ENCODE measurements at places on chromosomes 11 and 22. TPM values are rescaled to one million over a fixed set of nuclear protein-coding genes. Genes with fewer than 3 reads are reported as not detected.

DNA sequence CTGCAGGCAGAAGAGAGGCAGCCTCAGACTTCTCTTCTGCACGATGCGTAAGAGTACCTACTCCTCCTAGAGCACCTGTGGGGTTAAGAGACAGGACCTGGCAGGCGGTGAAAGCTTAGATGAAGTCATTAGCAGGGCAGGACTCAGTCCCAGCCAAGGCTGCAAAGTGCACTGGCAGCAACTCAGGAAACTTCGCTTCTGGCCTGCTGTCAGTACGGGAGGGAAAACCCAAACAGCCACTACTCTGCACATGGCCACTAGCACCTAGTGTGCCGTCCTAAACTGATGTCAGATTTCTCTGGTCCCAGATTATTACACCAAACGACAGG, 8.8 kb upstream of the KLHL35 start:
- DNase-seq = no peak

GRCh38 chr11:45928535-45929215, 6.2 kb downstream of the LARGE2 start:
- DNase-seq = no peak

DNA sequence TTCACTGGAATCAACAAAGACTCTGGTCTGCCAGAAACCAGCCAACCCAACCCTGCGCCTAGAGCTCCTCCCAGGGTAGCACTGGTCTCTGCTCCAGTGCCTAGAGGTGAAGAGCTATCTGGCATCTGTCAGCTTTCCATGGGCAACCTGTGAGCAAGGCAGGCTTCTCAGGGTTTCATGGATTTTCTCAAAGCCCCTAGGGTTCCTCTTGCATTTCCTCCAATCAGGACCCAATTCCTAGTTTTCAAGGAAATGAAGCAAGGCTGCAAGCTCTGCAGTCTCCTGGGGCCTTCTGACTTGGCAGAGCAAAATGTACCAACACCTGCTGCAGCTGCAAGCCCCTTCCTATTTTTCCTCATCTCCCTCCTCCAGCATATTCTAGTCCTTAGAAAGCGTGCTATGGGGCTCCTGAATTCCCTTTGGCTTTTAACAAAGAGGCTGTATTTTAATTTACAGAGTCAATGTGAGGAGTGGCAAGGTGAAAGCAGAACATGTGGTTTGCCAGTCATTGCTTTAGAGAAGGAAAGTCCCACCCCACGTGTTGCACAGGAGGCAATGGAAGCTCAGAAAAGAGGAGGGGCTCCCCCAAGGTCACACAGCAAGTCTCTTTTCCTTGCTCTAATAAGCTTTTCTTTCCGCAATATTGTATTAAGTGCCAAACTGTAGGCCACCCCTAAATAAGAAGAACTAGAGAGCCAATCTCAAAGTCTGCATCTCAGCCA, 33.0 kb upstream of the RIC3 start:
- no peak for DNase-seq

- DNase-seq = no peak
Measured at GRCh38 chr11:12330485-12331231, 46.7 kb upstream of the PARVA start.

DNA sequence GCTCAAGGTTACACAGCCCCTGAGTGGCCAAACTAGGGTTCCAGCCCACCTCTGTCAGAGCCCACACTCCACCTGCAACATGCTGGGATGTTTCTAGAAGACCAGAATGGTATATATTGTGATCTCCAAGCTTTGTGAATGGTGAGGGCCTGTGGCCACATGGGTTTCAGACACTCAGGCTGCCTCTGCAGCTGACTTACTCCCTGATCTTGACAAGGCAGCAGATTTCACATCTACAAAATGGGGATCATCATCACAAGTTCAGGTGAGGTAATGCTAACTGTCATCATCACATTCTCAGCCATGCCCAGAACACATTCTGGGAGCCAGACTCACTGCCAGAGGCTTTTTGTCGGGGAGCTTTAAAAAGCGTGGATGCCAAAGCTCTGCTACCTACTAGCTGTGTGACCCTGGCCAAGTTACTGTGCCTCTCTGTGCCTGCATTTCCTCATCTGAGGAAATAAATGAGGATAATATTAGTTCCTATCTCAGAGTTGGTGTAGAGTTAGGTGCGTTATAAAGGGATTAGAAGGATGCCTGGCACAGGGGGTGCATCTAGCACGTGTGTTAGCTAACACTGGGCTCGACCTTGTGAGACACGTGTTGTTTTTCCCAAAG, 24.9 kb upstream of the WNT11 start:
- no peak for DNase-seq

- no peak for DNase-seq
Measured at GRCh38 chr22:17307566-17307965, 61.7 kb upstream of the CECR2 start.

DNA sequence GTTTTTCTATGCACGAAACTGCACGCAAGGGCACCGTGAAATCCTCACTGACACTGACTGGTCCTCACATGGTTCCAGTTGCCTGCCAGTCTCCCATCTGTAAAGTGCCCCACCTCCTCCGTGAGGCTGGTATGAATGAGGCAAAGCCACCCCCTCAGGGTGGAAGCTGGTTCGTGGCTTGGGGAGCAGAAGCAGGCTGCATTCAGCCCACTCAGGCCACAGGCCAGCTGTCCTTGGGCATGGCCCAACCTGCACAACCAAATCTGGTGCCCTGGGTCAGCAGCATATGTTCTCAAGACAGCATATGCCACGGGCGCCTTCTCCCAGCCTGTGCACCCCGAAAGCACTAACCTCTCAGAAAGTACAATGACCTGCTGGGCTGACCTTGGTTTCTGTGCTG, 29.3 kb downstream of the SERPINH1 start:
- no peak for DNase-seq

DNA sequence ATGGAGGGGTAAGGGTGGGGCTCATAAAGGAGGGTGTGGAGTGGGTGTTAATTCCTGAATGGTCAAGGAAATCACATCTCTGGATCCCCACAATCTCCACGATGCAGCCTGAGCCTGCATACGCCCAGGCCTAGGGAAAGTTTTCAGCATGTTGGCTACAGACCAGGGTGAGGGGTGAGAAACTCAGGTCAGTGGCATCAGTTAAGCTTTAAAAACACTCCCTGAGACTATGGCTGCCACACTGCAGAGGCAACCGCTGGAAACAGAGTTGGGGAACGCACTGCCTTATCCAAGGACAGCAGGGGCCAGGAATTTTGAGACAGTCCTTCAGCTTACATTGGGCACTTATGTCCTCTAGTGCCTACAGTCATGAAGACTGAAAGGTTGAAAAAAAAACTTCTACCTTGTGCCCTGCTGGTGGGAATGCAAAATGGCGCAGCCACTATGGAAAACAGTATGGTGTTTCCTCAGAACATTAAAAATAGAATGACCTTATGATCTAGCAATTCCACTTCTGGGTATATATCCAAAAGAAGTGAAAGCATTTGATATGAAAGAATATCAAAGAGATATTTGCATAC, 19.7 kb downstream of the DKK3 start:
- no peak for DNase-seq

RBMXL2 gene
- total RNA-seq = 1.4 TPM

DNA sequence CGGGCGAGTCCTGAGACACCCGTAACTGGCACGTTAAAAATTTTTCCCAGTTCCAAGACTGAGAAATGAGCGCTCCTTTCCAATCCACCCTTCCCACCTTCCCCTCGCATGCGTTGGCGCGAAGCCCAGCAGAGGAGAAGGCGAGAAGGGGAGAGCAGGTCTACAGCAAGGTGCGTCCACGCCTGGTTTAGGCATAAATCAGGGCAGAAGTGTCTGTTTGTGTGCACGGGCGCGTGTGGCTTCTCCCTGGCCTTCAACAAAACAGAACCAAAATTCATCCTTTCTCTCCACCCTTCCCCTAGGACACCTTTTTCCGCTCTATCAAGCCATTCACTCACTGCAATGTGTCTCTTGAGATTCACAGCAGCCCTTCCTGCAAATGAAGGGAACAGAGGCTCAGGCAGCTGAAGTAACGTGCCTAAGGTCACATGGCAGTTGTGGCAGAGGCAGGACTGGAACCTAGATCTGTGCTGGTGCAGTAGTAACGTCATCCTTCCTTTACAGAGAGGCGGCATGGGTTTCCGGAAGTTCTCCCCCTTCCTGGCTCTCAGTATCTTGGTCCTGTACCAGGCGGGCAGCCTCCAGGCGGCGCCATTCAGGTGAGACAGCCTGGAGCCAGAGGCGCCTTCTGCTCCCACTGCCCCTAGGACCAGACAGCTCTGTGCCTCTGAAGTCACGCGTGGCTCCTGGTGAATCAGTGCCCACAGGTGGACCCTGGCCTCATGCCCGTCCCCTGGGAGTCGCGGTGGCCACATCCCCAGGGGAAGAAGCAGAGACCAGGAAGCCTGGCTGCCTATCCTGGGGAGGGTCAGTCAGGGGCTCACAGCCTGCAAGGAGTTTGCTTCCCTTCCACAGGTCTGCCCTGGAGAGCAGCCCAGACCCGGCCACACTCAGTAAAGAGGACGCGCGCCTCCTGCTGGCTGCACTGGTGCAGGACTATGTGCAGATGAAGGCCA, 1.1 kb downstream of the CALCB start:
- peak; percentile 86 for DNase-seq

DNA sequence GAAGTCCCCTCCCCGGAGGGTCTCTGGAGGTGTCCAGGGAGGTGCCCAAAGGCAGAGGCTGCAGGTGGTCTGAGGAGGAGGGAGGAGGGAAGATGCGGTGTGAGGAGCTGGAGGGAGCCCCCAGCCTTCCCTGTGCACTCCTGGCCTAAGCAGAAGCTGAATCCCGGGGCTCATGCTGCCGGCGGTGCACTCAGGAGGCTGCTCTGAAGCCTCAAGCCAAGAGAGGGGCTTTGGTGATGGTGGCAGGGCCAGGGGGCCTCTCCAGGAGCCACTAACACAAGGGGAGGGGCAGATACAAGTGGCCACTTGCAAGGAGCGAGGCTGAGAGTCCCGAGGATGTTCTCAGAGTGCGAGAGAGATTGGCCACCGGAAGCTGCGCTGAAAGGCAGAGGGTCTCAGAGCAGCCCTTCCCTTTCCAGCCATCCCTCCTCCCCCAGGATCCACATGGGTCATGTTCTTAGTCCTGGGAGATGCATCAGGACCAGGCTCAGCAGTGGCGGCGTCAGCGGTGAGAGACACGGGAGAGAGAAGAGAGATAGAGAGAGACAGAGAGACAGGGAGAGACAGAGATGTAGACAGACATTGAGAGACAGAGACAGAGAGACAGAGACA, 774 bp upstream of the MRGPRG start:
- no peak for DNase-seq

BRD1 gene
- 25.7 TPM for total RNA-seq

MS4A1 gene
- total RNA-seq = 0.17 TPM

LRP5 gene
- total RNA-seq = 22.6 TPM

C11orf91 gene
- total RNA-seq = not detected

GRCh38 chr22:40631925-40632324, 4.6 kb downstream of the MRTFA start:
- no peak for DNase-seq

DNA sequence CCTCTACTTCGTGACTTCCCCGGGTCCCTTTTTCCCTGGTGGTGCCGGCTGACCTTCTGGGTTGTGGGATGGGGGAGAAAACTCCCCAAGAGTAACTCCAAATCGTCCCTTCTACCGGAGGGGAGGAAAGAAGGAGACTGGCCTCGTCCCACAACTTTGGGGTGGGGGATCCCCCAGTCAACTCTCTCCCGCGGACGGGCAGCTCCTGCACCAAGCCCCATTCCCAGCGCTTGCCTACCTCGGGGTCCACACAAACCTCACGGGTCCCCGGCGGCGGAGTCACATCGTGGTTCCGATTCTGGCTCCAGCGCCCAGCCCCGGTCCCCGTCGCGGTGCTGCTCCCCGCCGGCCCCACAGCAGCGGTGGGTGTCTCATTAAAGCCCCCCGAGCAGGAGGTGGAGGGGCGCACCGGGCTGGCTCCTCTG, 317 bp downstream of the BDNF start:
- DNase-seq = no peak

DNA sequence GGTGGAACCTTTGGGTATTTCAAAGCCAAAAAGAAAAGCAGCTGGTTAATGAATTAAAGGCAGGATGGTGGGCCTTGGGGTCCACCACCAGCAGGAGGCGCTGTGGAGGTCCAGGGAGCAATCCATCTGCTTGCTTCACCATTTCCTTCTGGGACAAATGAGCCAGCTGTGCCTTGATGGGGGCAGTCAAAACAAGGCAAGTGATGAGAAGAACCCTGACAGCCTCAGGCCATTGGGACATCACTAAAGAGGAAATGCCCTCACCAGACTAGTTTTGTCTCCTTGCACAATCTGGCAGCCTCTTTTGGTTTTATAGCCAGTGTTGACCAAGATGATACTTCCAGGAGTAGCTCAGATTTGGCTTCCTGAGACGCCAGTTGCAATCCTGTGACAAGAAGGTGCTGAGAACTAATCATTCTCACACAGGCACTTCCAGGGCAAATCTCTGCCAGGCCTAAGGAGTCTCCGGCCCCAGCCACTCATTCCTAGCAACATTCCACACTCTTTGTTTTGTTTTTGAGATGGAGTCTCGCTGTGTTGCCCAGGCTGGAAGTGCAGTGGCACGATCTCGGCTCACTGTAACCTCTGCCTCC, 38.2 kb upstream of the WEE1 start:
- DNase-seq = peak; percentile 35

TMEM191C gene
- total RNA-seq = 3.9 TPM

GRCh38 chr11:71199226-71199820, 53.1 kb downstream of the SHANK2 start:
- no peak for DNase-seq

GRCh38 chr11:61711498-61711897, 31.3 kb downstream of the DAGLA start:
- no peak for DNase-seq

DNA sequence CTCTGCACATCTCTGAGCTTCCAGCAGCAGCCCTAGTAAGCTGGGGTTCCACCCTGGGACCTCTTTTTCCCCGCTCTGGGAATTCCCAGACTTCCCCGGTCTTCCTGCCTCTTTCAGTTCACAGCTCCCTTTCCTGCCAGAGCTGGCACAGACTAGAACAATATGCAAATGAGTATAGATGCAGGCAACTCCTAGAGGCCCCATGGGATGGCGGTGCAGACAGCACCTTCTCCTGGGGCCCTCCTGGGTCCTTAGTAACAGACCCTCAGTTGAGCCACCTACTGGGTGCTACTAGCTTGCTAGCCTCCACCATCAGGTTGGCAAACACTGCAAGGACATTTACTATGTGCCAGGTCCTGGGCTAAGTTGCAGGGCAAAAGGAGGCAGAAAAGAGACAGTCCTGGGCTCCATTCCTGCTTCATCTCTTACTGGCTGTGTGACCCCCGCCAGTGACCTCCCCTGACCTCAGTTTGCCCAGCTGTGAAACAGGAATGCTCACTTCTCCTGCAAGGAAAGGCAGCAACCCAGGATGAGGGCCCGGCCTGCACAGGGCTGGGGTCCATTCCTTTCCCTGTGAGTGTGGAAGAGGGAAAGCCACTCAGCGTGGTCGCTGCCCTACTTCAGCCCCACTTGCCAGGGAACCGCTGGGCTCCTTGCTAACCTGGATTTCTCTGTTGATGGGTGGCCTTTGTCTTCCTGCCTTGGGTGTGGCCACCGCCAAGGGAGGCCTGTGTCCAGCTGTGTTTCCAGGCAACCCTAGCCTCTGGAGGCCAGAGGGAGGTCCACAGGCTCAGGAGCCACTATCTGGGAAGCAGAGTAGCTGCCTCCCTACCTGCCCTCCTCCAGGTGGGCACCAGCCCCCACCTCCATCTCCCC, 7.3 kb downstream of the RELT start:
- DNase-seq = peak; percentile 23

- no peak for DNase-seq
Measured at GRCh38 chr22:24315367-24315966, 44.8 kb downstream of the SPECC1L start.

SPI1 gene
- total RNA-seq = 8.6 TPM

- no peak for DNase-seq
Measured at GRCh38 chr22:28331695-28332094, 347.9 kb downstream of the TTC28 start.
